NCI-H1417 treated with DMSO at 0.1 percent for 48 hours (cell line): ENCODE measurements at places on chromosomes 16 and 17.

- DNase-seq = no peak
These were observed 969.7 kb downstream of the CDH11 start for GRCh38 chr16:64151990-64152767.

GRCh38 chr16:68951991-68952877 lies 108.9 kb downstream of the TANGO6 start:
- no peak for DNase-seq

- no peak for DNase-seq
These were observed 946.8 kb upstream of the SOX9 start for GRCh38 chr17:71173991-71174390.

DNA sequence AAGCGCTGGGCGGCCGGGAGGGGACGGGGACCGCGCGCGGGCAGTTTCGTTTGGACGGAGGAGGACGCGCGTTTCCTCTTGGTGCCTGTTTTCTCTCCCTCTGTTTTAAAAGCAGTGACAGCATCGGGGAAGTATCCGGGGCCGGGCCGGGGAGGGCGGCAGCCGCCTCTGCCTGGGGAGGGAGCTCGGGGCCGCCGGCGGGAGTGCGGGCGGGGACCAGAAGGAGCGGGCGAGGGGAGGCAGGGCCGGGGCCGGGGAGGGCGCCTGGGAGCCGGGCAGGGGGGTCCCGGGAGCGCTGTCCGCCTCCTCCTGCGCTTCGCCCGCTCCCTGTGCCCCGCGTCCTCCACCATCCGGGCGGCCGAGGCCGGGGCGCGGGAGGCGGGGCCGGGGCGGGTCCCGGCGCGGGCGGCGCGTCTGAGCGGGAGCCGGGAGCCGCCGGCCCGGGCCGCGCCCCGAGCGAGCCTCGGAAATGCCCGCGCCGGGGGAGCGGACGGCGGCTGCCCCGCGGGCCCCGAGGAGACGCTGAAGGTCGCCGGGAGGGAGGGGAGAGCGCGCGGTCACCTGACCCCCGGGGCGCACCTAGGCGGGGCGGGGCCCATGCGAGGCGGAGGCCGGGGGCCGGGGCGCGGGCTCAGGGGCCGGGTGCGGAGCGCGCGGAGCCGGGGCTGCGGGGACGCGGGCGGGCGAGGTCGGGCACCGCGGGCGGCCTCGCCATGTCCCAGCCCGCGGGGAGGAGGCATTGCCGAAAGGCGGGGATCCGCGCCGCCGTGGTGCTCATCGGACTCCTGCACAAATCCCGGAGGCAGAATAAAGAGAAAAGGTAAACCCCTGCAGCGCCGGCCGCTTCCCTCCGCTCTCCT lies 57.3 kb downstream of the RAP1GAP2 start:
- no peak for DNase-seq

DNA sequence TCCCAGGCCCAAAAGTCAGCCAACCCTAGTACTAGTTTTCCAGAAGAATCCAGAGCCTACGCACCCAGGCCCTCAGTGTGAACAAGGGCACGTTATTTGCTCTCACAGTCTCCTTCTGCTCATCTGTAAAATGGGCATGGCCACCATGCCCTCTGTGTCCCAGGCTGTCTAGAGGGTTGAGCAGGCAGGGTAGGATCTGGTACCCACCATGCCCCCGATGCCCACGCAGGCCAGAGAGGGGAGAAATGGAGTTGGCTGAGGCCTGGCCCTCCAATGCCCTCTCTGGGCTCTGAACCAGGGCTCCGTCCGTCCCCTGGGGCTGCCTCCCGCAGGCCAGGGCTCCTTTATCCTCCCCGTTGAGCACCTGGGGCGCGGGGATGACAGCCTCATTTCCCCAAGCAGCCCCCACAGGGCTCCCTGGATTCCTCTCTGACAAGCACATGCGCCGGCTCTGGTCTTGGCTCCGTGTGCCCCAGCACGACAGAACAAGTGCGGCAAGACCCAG lies 9.1 kb upstream of the BAHCC1 start:
- no peak for DNase-seq

DNA sequence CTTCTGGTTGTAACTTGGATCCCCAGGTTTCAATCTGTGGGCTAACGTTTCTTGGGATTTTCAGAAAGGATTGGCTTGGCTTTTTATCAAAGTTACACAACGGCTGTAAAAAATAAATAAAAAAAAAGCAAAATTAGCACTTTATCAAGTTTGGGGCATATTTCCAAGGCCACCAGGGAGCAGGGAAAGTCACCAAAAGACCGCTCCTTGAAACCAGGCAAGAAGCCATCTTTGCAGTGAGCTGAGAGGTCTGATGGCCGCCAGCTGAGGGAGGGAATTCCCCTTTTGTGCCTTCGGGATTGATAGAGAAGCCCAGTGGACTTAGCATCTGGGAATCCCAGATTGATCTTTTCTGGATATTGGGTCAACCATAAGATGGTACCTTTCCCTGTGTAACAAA lies 192.2 kb downstream of the WWOX start:
- no peak for DNase-seq

DNA sequence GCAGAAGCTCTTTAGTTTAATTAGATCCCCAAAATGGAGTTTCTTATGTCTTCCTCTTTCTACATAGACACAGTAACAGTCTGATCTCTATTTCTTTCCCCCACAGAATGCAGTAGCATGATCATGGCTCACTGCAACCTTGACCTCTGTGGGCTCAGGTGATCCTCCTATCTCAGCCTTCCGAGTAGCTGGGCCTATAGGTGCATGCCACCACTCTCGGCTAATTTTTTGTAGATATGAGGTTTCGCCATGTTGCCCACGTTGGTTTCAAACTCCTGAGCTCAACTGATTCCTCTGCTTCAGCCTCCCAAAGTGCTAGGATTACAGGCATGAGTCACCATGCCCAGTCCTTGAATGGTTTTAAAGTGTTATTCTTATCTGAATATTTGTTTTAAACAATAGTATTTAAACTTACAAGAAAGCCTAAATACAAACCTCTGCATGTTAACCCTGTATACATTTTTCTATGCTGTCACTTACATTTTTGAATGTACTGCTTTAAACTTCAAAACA lies 120.6 kb downstream of the GOSR1 start:
- DNase-seq = no peak
